SJSA1 (cell line): ENCODE measurements at places on chromosomes 4 and X.

DNA sequence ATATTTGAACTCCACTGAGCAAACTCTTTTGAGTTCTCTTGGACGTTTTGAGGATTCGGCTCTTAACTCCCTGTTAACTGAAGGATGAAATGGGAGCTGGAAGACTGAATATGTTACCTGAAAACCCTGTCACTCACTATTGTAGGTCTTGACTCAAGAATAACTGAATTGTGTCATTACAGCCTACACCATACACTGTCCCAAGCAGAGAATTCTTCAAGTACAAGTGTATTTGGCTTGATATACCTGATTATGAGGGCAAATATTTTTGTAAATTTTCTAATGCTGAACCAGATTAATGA, 276.1 kb downstream of the CFAP299 start:
- no peak overlapping the region for H3K27ac ChIP-seq
- no peak for DNase-seq
- H3K4me1 ChIP-seq, result no peaks in the 10 kb centered on the region
- no peaks in the 10 kb centered on the region for H3K27me3 ChIP-seq
- H3K4me3 ChIP-seq, result no peak overlapping the region
- no peaks in the 10 kb centered on the region for H3K36me3 ChIP-seq

GRCh38 chr4:8346838-8347605, 77.5 kb downstream of the HTRA3 start:
- H3K27ac ChIP-seq, result no peak overlapping the region
- no peak overlapping the region for H3K4me3 ChIP-seq
- peak; percentile 24 for DNase-seq
- H3K36me3 ChIP-seq, result no peaks in the 10 kb centered on the region
- H3K27me3 ChIP-seq, result no peaks in the 10 kb centered on the region

GRCh38 chr4:108878806-108879205, 116.0 kb upstream of the ETNPPL start:
- H3K4me3 ChIP-seq, result no peak overlapping the region
- no peaks in the 10 kb centered on the region for H3K36me3 ChIP-seq
- no peak for DNase-seq
- H3K4me1 ChIP-seq, result peaks cover 29% of the 10 kb centered on the region

DNA sequence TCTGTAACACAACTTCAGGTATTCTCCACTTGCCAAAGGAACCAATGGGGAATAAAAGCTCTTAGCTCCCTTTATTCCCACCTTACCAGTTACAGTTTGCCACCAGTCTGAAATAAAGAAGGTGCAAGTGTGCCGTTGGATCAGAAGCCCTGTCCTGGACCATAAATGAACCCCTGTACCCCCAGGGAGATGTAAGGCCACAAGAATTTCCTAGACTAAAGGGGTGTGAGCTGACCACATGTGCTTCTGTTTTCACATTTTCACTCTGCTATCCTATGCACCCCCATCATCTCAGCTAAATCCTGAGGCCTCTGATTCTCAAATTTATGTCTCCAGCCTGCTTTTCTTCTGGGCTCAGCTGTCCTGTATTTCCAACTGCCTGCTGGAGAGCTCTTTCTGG, 221.2 kb downstream of the SPRY1 start:
- H3K4me3 ChIP-seq, result no peak overlapping the region
- no peaks in the 10 kb centered on the region for H3K27me3 ChIP-seq
- no peak overlapping the region for H3K27ac ChIP-seq
- no peak for DNase-seq
- peaks cover 8% of the 10 kb centered on the region for H3K4me1 ChIP-seq

DNA sequence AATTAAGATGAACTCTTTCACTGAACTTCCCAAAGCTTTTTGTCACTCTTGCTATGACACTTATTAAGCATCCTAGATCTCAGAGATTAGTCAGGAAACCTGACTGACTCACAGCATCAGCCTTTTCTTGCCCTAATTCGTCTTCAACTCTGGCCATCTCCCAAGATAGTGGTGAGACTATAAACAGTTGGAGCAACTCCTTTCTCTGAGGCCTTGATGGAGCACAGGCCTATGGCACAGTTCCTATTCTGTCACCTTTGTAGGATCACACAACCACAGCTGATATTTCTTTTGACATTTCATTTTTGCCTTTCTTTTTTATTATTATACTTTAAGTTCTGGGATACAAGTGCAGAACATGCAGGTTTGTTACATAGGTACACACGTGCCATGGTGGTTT, 217.6 kb downstream of the PRR32 start:
- H3K27ac ChIP-seq, result no peak overlapping the region
- no peak overlapping the region for H3K4me3 ChIP-seq
- H3K27me3 ChIP-seq, result no peaks in the 10 kb centered on the region
- no peak for DNase-seq
- no peaks in the 10 kb centered on the region for H3K4me1 ChIP-seq
